ENCODE measurements at places on chromosomes 1 and 21.

GRCh38 chr1:43373066-43373940, 5.5 kb upstream of the ELOVL1 start:
- DNase-seq, result no peak

GRCh38 chr1:160813215-160813614, 17.2 kb downstream of the LY9 start:
- DNase-seq, result no peak

GRCh38 chr1:58879464-58879863, 95.6 kb upstream of the JUN start:
- DNase-seq, result no peak

DNA sequence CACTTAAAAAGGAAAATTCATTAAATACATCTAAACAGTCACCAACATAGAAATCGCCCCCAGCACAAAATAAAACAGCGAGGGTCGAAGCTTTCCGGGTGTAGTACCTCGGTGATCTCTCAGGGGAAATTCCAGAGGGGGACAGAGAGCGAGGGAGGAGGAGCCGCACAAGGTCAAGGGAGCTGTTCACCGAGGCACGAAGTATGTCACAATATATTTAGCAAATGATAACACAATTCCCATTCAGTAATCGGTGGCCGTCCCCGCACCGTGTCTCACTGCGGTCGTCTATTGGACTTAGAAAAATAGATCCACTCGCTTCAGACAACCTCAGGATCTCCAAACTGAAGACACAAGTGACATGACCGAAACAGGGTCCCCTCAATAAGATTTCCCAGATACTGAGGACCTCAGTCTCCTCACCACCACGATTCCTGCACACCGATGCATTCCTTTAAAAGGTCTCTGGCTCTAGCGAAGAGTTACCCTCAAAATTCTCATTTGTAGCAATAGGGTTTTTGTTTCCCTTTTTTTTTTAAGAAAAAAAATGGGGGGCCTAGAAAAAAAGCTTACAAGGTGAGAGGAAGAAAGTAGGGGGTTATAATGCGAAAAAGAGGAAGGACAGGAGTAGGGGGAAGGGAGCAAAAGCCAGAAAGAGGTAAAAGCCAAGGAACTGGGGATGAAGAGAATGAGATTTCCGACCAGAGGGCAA, 1.1 kb downstream of the LPGAT1 start:
- DNase-seq, result peak; percentile 27

DNA sequence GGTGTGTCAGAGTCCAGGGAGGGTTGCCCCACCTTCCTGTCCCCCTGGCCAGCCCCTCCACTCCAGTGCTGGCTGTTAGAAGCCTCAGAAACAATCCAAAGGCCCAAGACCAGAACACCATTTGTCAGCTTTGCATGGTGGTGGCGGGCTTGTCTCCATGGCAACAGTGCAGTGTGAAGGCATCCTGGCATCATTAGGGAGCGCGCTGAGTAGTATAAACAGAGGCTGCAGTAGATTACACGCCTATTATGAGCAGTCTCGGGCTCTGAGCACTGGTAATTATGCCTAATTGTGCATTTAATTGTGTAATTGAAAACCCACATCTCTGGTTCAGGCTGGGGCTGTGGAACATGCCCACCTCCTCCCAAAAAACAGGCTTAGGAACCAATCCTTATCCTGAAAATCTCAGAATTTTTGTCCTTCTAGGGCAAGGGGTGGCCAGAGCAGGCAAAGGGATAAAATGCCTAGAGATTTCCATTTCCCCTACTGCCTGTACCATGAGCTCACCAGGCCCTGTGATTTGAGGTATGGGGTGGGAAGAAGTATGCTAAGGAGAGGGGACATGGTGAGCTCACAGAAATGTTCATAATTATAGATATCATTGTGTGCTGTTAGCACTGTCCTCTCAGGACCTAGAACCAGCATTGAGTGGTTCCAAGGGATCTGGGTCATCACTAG, 11.7 kb downstream of the NKAIN1 start:
- DNase-seq, result no peak

- no peak for DNase-seq
Measured at GRCh38 chr1:184242507-184242943, 144.3 kb upstream of the C1orf21 start.

DNA sequence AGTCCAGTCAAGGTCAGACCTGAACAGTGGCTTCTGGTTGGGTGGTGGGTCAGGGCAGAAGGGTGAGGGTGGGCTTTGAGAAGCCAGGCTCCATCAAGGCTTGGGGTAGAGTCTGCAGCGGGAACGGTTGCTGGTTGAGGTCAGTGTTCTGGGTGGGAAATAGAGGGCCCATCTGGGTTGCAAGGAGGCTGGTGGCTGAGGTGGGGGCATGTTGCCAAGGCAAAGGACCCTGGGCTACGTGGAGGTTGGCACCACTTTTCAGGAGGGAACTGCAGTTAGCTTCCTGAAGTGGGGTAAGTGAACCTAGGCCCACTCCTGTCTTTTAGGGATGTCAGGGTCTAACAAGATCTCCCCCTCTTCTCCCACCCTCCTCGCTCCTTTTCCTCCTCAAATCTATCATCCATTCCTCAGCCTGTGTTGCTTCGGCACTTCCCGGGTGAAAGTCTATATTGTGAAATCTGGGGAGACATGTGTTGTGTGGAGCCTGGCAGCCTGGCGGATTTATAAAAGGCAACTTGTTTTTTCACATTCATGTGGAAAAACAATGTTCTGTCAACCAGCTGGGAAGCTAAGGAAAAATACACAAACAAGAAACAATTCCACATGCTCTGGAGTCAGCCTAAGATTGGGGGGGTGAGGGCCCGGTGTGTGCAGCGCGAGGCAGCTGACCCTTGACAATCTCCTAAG, 1.5 kb downstream of the IL22RA1 start:
- no peak for DNase-seq

- DNase-seq, result no peak
Measured at GRCh38 chr1:153573351-153573750, 7.7 kb upstream of the S100A2 start.

DNA sequence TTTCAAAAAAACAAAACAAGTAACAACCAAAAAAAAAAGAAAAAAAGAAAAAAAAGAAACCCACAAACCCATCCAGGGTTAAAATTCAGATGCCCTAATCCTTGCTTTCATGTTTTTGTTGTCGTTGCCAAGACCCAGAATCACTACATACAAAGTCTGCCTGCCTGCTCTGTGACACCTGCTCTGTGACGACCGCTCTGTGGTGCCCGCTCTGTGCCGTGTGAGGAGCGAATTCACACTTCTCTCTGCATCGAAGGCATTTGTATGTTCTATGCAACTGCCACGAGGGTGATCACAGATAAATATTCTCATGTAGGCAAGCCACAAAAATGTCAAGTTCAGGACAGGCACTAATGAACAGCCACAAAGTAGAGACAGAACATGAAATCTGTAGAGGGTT, 178.6 kb downstream of the SLC45A1 start:
- no peak for DNase-seq

GRCh38 chr1:225318706-225319575, 108.9 kb downstream of the LBR start:
- DNase-seq, result peak; percentile 13

GRCh38 chr1:103365860-103366569, 159.5 kb upstream of the RNPC3 start:
- no peak for DNase-seq

GRCh38 chr21:45869121-45870007, 112.2 kb upstream of the COL6A1 start:
- DNase-seq, result no peak

DNA sequence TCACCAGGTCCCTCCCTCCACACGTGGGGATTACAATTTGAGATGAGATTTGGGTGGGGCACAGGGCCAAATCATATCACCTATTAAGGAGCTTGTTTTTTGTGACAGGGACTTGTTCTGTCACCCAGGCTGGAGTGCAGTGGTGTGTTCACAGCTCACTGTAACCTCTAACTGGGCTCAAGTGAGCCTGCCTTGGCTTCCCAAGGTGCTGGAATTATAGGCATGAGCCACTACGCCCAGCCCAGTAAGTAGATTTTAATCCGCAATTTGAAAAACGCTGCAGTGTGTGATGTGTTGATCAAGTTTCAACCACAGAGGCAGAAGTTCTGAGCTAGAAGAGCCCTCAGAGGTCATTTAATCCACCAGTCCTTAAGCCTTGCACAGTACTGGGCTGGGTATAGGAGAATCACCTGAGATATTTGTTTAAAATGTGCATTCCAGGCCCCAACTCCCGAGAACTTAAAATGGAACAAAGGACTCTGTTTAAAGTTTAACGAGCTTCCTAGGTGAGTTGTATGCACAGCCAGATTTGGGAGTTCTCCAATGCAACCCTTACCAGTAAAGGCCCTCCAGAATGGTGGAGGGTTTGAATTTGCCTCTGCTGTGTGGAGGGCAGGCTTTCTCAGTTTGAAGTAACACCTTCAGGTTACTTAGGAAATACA, 13.4 kb downstream of the RPL11 start:
- no peak for DNase-seq

DNA sequence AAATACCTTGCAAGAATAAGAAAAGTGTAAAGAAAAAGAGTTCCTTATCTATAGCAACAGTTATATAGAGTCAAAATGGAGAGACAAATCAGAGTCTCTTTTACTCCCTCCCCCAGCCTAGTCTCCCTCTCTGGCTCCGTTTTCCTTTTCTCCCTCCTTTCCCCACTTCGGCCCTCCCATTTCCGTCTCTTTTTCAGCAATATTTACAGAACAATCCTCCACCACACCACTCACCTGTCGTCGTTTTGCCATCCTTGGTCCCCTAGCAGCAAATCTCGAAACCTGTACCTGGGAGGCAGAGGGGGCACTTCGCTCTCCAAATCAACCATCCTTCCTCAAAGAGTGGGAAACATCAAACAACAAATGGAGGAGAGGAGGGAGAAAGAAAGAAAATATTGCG, 259 bp downstream of the KCNT2 start:
- no peak for DNase-seq

DNA sequence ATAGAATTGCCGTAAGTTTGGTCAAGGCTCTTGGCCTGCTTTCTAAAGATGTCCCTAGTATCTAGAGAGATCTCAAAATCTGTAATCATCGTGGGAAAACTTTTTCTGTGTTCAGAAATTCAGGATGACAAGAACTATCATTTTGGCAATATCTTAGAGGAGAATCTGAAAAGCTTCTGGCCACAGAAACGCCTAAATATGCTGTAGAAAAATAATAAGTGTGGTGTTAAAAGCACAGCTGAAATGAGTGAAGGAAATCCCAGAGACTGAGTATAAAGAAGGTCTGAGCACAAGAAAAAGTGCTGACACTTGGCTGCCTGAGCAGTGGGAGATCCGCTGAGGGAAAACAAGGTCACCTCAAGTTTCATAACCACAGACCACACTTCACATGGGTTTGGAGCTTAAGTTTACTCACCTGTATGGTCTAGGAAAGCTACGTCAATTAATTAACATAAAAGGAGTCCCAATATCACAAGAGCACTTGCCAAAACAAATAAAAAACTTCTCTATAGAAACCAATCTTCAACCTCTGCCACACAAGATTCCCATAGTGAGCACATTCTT, 235.2 kb upstream of the IRF2BP2 start:
- no peak for DNase-seq
